ENCODE measurements at places on chromosomes 5 and 9.

GRCh38 chr5:134568761-134569695, 43.6 kb downstream of the JADE2 start:
- no peak for DNase-seq

DNA sequence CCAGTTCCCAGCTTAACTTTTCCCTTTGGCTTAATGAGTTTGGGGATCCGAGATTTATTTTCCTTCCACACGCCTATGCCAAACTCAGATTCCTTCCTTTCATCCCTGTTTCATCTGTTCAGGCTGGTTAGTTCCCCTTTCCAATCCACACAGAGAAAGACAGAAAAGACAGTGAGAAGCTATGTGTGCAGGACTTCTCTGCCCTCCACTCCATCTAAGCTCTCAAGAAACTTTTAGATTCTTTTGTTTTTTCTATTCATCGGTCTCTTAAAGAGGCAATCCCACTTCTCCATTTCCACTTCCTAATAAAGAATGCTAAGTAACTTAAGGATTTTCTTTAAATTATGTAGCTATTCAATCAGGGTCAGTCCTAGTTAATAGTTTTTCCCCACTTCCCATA, 11.2 kb downstream of the ITGA1 start:
- DNase-seq: no peak

GRCh38 chr5:131305138-131305689, 41.4 kb downstream of the CDC42SE2 start:
- DNase-seq: no peak

DNA sequence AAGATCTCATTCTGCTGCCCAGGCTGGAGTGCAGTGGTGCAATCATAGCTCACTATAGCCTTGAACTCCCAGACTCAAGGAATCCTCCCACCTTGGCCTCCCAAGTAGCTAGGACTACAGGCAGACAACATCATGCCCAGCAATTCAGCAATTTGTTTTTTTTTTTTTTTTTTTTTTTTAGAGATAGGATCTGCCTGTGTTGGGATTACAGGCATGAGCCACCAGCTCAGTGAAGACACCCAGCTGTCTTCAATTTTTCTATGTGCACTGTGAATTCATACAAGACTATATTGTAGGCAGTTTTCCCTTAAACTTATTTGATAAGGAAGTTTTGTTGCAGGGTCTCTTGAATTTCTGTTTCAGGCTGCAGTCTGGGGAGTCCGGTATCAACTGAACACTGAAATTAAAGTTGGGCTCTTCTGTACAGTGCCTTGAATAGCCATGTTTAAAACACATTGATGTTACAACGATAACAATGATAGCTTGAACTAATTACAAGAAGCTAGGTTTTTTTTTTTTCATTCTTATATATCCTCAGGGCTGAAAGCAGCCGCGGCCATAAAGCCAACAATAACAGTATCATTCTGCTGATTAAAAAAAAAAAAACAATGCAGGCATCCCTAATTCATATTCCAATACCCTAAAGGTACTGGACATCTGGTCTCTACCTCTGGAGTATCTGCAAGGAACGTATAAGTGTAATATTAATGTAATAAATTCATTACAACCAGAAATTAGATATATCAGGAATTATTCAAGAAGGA, 63.5 kb downstream of the MPDZ start:
- DNase-seq: no peak

DNA sequence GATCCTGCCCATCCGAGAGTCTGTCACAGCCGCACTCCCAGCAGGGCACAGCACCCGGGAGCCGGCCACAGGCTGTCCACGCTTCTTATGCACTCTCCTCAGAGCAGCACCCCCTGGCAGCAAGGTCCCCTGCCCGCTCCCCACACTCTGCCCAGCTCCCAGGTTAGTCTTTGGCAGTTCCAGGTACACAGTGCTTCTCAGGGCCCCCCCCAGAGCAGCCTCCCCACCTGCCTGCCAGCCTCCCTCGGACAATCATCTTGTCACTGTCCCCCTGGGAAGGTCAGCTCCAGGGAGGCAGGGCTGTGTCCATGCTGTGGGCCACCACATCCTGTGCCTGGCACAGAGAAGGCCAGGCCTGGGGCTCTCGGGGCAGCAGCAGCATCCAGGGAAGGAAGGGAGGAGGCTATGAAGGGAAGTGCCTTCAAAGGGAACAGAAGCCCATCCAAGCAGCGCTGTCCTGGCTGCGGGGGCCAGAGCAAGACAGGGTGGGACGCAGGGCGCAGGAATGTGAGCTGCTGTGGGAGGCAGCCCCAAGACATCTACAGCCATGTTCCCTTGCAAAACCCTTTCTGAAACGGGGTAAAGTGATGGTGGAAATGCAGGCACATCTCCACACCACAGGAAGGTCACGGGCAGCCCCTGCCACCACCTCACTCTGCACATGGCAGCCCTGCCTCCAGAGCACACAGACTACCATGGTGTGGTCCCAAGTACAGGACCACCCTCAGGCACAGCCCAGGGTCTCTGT, 68.6 kb upstream of the ADAMTS2 start:
- DNase-seq: no peak

- DNase-seq: no peak
These were observed 104.9 kb downstream of the SYK start for GRCh38 chr9:90906316-90907055.

- no peak for DNase-seq
These were observed 77.1 kb upstream of the RETREG1 start for GRCh38 chr5:16693879-16694278.

- no peak for DNase-seq
These were observed 2.1 kb downstream of the POLK start for GRCh38 chr5:75513841-75514240.

DNA sequence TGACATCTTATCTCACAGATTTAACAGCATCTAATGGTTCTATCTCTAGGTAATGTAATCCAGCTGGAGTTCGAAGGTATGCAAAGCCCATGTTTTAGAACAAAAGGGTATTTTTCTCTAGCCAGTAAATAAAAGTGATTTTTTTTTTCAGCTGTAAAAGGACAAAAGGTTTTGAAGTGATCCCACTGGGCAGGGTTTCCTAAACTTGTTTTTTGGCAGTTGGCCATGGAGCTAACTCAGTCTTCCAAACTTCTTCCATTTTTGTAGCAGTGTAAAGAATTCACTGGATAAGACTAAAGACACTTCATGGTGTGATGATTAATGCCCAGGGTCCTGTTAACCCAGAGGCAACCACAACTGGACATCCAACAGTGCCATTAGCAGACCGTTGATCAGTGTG, 63.8 kb downstream of the TMEM252 start:
- DNase-seq: no peak

DNA sequence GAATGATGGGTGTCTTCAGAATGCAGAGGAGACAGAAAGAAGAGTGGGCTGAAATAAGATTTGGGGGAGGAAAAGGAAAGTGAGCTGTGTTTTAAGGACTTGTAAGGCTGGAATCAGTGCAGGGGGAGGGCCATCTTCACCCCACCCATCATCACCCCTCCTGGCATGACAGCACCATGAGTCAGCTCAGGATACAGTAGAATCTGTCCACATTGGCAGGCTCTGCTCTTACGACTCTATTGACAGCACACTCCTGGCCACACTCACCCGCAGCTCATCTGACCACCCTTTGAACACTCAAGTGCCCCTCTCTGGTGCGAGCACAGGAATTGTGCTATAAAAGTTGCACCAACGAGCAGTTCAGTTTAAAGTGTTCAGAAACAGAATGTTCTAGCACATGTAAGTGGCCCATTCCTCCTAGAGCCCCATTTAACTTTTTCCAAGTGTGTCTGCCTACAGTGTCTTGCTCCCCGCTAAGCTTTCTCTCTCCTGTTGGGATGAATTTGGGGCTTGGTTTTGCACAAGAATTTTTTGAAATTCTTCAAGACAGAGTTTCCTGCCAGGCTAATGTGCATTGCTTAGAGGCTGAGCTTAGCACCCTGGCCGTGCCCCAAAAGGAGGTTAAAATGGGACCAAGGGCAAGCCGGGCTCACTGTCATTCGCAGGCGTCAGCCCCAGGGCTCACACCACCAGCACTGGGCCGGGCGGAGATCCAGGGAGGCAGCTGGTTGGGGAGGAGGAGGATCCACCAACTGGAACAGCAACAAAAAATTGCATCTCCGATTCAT, 12.0 kb downstream of the ADRA1B start:
- DNase-seq: no peak

GRCh38 chr5:33743099-33743498, 148.7 kb downstream of the ADAMTS12 start:
- no peak for DNase-seq

DNA sequence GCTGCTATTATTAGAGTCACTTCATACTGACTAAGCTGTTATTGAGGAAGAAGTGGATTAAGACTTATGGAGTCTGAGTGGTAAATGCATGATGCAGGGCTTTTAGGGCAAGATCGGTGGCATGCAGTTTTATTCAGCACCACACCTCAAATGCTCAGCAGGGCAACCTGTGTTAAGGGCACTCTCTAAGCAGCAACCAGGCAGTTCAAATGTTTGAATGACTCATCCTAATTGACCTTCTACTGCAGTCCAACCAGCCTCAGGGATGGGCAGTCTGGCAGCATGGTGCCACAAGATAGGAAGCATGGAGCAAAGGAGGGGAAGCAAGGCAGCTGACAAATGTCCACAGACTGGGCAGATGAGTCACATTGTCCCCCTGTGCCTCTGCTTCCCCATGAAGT, 80.2 kb upstream of the MIER3 start:
- DNase-seq: no peak

GRCh38 chr5:170752257-170753215, 31.0 kb upstream of the GABRP start:
- no peak for DNase-seq

GRCh38 chr9:8816361-8816760, 1016.8 kb upstream of the DMAC1 start:
- no peak for DNase-seq

GRCh38 chr5:179623906-179624741, 653 bp upstream of the HNRNPH1 start:
- peak; percentile 48 for DNase-seq

GRCh38 chr5:167147879-167148278, 1143.6 kb upstream of the WWC1 start:
- no peak for DNase-seq

- no peak for DNase-seq
These were observed 768 bp upstream of the CER1 start for GRCh38 chr9:14723301-14723700.

DNA sequence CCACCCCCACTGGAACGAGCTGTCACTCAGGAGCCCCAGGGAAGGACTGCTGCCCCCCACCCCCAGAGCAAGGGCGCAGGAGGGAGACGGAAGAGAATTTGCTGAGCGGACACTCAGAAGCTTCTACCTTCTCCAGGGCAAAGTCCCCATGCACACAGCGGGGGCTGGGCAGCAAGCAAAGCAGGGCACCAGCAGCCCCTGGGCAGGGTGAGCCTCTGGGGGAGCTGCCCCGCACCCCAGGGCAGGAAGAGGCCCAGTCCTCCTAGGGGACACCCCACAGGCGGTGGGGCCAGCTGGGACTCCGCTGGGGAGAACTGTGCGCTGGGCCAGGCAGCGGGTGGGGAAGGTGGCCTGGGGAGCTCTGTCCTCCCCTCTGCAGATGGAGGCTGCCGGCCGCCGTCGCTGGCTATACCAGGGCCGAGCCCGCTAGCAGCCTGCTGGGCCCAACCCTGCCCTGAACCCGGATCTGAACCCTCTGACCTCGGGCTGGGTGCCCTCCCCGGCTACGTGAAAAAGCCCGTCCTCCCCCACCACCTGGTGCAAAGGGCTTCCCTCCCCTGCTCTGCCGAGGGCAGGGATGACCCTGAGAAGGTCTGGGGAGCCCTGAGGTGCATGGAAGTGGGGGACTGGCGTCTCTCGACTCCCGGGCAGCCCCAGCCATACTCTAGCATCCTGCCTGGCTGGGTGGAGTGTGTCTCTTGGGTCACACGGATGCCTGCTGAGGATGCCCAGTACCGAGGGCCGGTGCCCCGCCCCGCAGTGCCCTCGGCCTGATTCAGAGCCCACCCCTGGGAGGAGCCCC, 597 bp upstream of the SLC34A3 start:
- DNase-seq: no peak

DNA sequence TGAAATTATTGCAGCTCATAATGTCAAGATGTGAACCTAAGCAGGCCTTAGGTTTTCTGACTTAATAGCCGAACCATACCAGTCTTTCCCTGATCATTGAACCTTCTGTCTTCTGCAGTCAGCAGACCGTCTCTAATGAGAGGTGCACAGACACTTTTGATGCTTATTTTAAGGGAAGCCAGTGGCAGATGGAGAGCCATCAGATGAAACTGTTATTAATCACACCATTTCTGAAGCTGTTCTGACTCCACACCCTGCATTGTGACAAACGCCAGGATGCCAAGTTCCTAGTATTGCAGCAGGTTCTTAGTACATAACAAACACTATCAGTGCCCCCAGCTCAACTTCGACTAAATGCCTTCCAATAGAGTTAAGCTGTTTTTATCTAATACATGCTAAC, 43.0 kb downstream of the PIK3R1 start:
- DNase-seq: no peak

DNA sequence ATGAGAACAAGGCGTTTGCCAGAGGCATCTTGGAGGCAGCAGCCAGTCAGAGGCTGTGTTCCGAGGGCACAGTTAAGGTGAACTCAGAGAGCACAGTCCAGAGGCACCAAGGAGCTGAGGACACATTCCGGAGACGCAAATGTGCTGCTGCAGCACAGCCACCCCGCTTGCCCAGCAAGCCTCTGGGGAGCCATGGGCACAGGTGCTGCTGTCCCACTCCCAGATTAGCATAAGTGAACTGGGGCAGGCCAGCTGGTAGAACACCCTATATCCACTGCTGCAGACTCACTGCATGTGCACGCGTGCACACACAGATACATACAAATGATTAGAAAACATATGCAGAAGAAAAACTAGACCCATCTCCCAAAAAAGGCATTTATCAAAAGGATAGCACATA, 164.5 kb downstream of the EBF1 start:
- DNase-seq: no peak
